Motor neuron (in vitro differentiated cells): ENCODE measurements at places on chromosomes 3 and 15. TPM values are rescaled to one million over a fixed set of nuclear protein-coding genes. Genes with fewer than 3 reads are reported as not detected.

DNA sequence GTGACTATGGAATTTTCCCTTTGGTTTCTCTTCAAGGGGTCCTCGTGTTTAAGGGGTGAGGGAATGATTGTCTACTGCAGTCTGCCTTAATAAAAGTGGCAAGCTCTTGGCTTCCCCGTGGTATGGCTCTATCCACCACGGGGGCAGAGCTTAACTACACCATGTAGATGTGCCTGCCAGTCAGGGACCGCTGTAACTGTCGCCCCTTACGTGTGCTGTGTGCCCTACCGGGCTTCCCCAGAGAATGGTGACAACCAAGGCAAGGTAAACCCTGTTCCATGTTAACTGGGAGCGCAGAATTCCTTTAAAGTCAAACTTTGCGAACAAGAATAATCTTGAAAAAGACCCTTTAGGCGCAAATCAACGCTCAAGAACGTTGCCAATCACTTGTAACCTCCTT is 966 bp upstream of the C3orf80 start:
- no peak for ATAC-seq

Gene ROBO2
- 56.3 and 60.3 TPM in 2 replicates for total RNA-seq

Gene LHFPL4
- total RNA-seq: 0.16 and 0.25 TPM in 2 replicates

DNA sequence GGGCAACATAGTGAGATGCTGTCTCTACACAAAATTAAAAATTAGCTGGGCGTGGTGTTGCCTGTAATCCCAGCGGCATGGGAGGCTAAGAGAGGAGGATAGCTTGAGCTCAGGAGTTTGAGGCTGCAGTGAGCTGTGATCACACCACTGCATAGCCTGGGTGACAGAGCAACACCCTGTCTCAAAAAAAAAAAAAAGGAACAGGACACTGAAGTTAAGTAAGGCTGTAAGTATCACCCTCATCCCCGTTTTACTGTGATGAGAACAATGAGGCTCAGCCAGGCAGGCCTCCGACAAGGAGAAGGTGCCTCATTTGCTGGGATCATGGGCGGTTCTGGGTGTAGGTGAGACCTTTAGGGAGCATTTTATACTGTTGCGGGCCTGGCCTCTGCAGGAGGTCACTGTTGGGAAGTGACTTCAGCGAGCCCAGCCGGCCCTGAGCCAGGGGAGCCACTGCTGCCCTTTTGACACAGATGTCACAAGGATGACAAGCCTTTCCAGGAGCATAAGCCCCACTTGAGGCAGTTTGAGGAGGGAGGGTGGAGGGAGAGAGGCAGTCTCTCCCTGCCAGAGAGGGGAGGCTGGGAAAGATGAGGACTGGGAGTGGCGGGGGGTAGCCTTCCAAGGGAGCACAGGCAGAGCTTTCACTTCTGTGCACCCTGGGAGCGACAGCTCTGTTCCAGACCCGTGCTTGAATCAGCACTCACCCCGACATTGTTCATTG is 30.8 kb downstream of the IRAK2 start:
- no peak for ATAC-seq

Gene SLC22A13
- 0.30 TPM in 1 of 2 replicates, not detected in the other for total RNA-seq

DNA sequence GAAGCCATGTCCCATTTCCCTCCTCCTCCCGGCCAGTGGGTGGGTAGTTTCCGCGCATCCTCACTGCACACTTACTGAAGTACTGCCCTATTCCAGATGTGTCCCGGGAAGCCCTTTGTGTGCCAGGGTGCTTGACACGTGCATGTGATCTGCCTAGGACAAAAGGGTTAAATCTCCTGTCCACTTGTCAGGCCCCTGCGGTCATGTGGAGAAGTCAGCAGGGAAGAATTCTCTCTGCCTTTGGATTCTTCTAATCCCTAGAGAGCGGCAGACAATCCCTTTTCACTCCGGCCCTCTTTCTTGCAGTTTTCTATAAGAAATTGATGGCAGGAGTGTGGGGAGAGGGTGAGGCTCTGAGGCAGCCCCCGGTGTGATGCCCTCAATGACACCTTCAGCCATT is 19.8 kb downstream of the ST8SIA2 start:
- ATAC-seq: no peak

DNA sequence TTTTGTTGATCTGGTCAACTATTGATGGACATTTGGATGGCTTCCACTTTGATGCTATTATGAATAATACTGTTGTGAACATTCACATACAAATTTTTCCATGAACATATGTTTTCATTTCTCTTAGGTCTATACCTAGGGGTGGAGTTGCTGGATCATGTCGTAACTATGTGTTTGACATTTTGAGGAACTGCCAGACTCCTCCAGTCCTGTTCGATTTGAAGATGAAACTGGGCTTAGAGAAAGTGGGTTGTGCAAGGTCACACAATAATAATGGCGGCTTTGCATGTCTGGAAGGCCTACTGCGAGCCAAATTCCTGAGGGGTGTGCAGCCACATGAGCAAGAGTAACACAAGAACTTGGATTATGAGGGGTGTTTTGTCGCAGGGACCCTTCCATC is 2.6 kb downstream of the TSEN2 start:
- no peak for ATAC-seq

GRCh38 chr3:181694805-181695660 is 16.7 kb upstream of the SOX2 start:
- ATAC-seq: peak; percentile 53

Gene MAP6D1
- 1.4 and 2.5 TPM in 2 replicates for total RNA-seq

DNA sequence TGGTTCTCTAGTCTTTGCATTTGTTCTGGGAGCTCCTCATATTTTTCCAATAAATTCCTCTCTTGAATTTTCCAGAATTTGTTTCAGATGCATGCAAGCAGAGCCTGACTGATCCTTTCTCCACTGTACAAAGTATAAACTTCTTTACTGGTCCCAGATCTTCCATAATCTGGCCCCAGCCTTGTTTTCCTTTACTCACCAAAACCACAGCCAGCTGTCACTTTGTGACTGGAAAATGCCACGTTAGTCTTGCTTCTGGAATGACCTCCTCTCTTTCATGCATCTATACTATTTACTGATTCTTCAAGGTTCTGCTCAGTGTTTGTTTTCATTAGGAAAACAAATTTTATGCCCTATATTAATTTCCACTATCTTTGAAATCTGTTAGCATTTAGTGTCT is 60.4 kb upstream of the SPPL2A start:
- no peak for ATAC-seq

- no peak for ATAC-seq
Measured at GRCh38 chr3:34183611-34184340, 385.3 kb downstream of the PDCD6IP start.
